ENCODE measurements at places on chromosomes 7 and 10.
A peak's percentile ranks its signal among the peaks of the same experiment; 100 is the strongest.

GRCh38 chr10:91162050-91162494 is 58.4 kb upstream of the PCGF5 start:
- no peak for DNase-seq

DNA sequence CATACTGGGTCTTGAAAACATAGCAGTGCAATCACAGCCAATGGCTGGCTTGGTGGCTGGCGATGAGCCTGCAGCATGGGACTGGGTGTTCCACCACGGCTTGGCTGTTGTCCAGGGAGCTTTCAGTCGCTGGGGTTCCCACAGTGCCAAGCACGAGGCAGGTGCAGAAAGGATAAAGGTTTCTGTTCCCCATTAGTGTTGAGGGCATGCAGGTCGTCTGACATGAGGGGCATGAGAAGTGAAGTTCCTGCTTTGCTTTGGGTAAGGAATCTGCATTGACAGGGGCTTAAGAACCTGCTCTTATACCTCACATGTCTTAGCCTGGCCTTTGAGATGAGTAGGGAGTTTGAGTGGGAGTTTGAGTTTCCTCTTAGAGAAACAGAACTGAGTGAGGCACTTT is 9.0 kb upstream of the CFTR start:
- no peak for DNase-seq

DNA sequence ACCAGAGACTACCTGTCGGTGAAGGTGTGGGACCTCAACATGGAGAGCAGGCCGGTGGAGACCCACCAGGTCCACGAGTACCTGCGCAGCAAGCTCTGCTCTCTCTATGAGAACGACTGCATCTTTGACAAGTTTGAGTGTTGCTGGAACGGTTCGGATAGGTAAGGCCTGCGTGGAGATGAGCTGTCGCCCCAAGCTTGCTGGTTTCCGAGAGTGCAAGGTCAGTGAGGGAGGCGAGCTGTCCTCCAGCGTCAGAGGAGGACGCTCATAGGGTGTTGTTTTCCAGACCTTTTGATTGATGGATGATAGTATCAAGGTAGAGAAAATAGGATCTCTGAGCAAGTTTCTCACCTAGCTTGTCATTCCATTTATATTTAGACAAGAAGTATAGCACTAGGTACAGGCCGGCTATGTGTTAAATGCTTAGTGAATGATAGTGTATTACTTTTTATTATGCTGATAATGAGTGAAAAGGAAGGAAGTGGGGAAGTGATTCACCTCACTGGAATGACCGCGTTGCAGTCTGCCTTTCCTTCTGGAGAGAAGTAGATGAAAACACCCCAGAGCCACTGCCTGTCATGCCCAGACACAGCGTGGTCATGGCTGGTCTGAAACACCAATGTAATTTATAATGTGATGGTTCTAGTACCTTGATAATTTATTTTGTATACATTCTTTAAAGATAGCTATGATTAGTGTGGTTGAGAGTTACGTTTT is 33.9 kb downstream of the BNIP3 start:
- DNase-seq: peak; percentile 90

GRCh38 chr7:48875045-48875916 is 49.1 kb upstream of the CDC14C start:
- DNase-seq: peak; percentile 27

- DNase-seq: peak; percentile 51
These were observed 168.0 kb upstream of the AHR start for GRCh38 chr7:17130281-17131059.

DNA sequence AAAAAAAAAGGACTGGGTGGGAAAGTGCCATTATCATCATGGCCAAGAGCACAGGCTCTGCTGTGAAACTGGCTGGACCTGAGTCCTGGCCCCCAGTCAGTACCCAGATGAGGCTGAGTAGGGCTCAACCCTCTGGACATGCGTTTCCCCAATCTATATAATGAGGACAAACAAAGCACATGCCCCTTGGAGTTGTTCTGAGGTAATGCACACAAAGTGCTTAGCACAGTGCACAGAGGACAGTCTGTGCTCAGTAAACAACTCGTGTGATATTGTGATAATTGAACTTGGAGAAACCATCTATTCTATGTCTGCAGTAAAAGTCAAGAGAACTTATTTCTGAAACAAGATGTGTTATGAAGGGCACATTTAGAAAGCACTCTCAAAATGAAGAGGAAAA is 138.8 kb downstream of the KCNMA1 start:
- no peak for DNase-seq

All from GM03348 (cell line).